ENCODE measurements at places on chromosomes 7 and 10. TPM values are rescaled to one million over a fixed set of nuclear protein-coding genes. Genes with fewer than 3 reads are reported as not detected.

The UCMA gene
- not detected for total RNA-seq

- no peak for DNase-seq
Observed at GRCh38 chr7:33958104-33958503, 52.8 kb downstream of the BMPER start.

The DRGX gene
- not detected for total RNA-seq

DNA sequence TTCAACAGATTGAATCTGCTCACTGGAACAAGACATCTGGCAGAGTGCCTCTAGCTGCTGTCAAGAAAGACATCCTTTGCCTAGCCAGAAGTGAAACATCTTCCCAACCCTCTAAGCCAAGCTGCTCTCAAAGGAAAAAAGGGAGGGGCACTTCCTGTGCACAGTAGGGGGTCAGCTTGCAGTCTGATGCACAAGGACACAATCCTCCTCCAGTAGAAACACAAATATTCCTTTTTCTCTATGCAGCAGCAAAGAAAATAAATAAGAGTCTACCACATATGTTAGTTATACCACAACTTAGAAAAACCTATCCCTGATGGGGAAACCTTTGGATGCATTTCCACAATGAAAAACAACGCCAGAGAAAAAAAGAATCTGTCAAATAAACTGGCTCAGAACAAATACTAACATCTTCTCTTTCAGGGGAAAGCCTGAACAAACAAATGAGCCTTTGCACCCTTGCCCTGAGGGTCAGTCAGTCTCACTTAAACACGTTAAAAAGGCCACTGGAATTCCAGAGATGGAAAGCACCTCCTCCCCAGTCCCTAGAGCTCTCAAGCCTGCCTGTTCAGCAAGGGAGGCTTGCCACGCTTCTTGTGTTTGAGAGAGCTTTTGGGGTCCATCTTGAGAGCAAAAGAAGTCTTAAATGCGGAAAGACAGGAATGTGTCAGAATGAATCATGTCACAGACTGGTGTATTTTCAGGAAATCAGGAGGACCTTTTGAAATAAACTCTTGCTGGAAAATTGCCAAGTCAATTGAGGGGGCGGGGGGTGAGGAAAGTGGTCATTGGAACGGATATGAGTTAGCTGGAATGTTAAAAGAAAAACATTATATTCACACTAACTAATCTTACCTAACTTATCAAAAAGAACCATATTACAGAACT is 7.5 kb downstream of the LAMB1 start:
- DNase-seq, result no peak

The PPP1R17 gene
- total RNA-seq, result not detected

The NPY4R2 gene
- total RNA-seq, result not detected

GRCh38 chr10:12513775-12514673 is 164.7 kb downstream of the CAMK1D start:
- no peak for DNase-seq

DNA sequence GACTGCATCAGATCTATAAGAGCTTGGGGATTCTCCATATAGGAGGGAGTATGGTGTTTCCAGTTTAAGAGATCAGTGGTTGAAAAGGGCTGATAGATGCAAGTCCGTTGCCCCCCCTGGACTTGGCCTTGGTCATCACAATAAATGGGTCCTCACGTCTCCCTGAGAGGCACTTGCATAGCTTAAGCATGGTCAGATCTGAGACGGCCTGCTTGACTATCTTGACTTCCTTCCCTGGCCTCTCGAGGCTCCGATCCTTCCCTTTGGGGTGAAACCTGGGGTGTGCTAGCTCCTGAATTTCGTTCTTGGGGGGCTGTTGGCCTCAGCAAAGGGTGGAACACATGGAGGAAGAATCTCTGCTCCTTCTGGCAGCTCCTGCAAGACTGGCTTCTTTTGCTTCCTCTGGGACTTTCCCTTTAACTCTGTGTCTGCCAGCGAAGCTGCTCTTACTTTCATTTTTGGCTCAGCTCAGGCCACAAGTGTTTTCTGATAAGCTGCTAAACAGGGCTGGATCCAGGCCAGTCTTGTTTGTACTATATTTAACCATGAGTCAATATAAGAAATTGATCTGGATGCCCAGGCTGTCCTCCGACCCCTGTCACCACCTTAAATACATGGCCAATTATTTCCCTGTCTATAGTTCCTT is 11.2 kb upstream of the ZNF485 start:
- DNase-seq, result peak; percentile 39

The CLDN12 gene
- total RNA-seq, result 5.0 TPM

The ATG9B gene
- total RNA-seq, result 11.1 TPM

GRCh38 chr7:129435414-129435829 is 1.2 kb downstream of the STRIP2 start:
- no peak for DNase-seq

The ZNF735 gene
- not detected for total RNA-seq

- no peak for DNase-seq
Observed at GRCh38 chr10:28463141-28463540, 69.8 kb upstream of the WAC start.

- DNase-seq, result no peak
Observed at GRCh38 chr7:33649476-33650441, 255.6 kb upstream of the BMPER start.

The PNLIPRP1 gene
- not detected for total RNA-seq

DNA sequence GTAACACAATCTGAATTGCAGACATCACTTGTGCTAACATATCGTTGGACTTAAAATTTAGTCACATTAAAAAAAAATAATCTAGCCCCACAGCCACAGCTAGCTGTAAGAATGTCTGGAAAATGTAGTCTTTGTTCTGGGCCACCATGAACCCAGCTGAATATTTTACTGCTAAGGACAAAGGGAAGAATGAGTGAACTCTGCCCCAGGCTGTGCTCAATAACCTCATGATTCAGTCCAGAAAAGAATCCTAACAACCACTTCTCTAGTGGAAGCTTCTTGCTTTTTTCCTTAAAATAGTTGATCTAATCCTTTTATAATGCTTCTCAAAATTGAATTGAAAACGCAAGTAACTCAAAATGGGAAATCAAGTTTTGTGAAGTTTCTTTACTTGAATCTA is 25.6 kb upstream of the SOSTDC1 start:
- DNase-seq, result no peak

GRCh38 chr10:80177781-80178636 is 27.3 kb downstream of the ANXA11 start:
- no peak for DNase-seq

The TCERG1L gene
- total RNA-seq, result 0.36 TPM

The ARHGEF5 gene
- 7.7 TPM for total RNA-seq

The TAC1 gene
- not detected for total RNA-seq

GRCh38 chr7:157405501-157405900 is 68.7 kb downstream of the DNAJB6 start:
- DNase-seq, result no peak

DNA sequence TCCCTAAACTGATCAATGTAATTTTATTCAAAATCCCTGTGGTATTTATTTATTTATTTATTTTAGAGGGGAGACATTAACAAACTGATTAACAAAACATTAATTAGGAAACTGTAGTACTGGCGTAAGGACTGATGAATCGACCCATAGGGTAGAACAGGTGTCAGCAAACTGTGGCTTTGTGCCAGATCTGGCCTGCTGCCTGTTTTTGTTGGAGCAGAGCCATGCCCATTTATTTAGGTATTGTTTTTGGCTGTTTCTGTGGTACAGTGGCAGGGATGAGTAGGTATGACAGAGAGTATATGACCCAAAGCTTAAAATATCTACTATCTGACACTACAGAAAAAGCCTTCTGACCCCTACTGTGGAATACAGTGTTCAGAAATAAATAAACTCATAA is 332.5 kb upstream of the ETV1 start:
- DNase-seq, result no peak

DNA sequence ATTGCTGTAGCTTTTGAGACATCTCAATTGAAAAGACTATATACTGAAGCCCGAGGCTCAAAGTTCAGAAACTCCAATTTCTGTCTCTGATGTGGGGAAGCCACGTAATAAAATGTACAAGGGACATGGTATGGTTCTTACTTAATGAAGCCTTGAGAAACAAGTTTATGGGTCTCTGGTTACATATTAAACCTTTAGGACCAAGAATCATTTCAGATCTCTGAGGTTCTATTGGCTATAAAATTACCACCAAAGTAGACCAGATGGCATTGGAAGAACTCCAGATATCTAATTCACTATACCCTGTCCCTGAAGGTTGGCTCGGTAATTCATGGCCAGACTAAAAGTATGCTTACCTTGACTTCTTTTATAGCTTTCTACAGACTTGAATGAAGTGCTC is 23.7 kb downstream of the STAMBPL1 start:
- DNase-seq, result no peak

The CDHR3 gene
- total RNA-seq, result 5.1 TPM

The GPR26 gene
- total RNA-seq, result not detected

- DNase-seq, result no peak
Observed at GRCh38 chr7:141154131-141154732, 80.4 kb downstream of the TMEM178B start.

The DYDC2 gene
- total RNA-seq, result not detected

- no peak for DNase-seq
Observed at GRCh38 chr7:32893207-32893524, 1.6 kb upstream of the KBTBD2 start.

DNA sequence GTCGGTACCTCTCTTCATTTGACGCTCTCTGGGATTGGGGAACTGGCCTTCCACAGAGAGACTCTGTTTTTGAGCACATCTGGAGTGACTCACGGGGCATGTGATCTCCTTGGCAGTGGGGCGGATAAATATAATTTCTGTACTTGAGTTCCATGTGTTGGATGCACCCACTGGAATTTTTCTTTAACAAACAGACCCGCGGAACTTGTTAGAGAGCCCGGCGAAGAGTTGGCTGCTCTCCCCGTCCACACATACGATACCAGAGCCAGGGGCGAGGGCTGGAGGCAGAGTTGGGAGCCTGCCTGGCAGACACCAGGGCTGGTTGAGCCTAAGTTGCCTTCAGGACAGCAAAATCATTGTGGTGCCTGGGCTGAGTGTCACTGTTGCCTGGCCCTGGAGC is at the start of gene FAM180A:
Gene FAM180A (minus strand): TSS at position 44 of the 400 bp plus-strand sequence. CDS start 233 bp downstream, outside the sequence.
- no peak for DNase-seq

The SLC26A5 gene
- total RNA-seq, result 0.54 TPM
